ENCODE measurements at places on chromosomes 1 and 21.

- no peak for DNase-seq
Observed at GRCh38 chr1:160579216-160579701, at the start of gene CD84. Gene CD84 (minus strand): TSS chr1:160579496. CDS start chr1:160579437, 59 bp downstream.

DNA sequence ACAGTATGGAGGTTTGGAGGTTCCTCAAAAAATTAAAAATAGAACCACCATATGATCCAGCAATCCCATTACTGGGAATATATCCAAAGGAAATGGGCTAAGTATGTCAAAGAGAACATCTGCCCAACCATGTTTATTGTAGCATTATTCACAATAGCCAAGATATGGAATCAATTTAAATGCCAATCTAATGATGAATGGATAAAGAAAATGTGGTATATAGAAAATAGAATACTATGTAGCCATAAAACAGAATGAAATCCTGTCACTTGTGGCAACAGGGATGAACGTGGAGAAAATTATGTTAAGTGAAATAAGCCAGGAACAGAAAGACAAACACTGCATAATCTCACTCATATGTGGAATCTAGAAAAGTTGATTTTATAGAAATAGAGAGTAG, 201.7 kb upstream of the AJAP1 start:
- no peak for DNase-seq

DNA sequence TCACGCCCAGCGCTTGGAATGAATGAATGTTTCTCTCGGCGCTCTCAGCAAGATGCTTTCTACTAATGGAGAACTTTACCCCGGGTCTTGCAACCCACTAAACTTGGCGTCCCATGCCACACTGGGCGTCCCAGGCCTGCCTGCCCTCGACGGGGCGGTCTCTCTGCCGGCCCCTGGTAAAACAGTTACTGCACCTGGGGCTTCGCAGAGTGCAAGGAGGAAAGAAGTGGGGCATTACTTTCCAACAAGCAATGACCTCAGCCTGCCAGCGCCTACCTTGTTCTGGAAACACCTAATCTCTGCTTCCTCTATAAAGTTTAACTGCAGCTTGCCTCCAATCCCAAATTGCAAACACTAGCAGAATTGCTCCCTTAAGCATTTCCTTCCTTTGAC, 27.8 kb upstream of the NFIA start:
- no peak for DNase-seq

GRCh38 chr1:74422421-74423292, 89.8 kb downstream of the LRRC53 start:
- no peak for DNase-seq

GRCh38 chr1:231248778-231249177, 7.8 kb downstream of the GNPAT start:
- no peak for DNase-seq

Measured in stimulated activated CD8-positive, alpha-beta memory T cell treated with anti-CD3 and anti-CD28 coated beads, Interleukin-7, amount 100 ng/mL, for 24 hours (primary cell).